Activated T-cell treated with anti-CD3 and anti-CD28 coated beads, Interleukin-2, amount 50 U/mL, for 72 hours (primary cell): ENCODE measurements at places on chromosomes 2 and 18. TPM values are rescaled to one million over a fixed set of nuclear protein-coding genes. Genes with fewer than 3 reads are reported as not detected.

SLC8A1 gene
- 0.58 TPM for total RNA-seq

APLF gene
- total RNA-seq = 5.7 TPM

CCDC74B gene
- 0.99 TPM for total RNA-seq

PROC gene
- total RNA-seq = 0.42 TPM

SP9 gene
- not detected for total RNA-seq

BOLL gene
- 0.10 TPM for total RNA-seq

STK17B gene
- total RNA-seq = 280 TPM

C1QL2 gene
- not detected for total RNA-seq

TUBA3E gene
- total RNA-seq = not detected

- no peak overlapping the region for H3K27ac ChIP-seq
- H3K4me3 ChIP-seq = no peak overlapping the region
- no peaks in the 10 kb centered on the region for H3K4me1 ChIP-seq
- no peak for DNase-seq
Observed at GRCh38 chr2:221602938-221603337, 30.8 kb upstream of the EPHA4 start.

- H3K4me1 ChIP-seq = peaks cover 5% of the 10 kb centered on the region
- no peak overlapping the region for H3K4me3 ChIP-seq
- no peaks in the 10 kb centered on the region for H3K27me3 ChIP-seq
- H3K27ac ChIP-seq = no peak overlapping the region
- no peaks in the 10 kb centered on the region for H3K36me3 ChIP-seq
- DNase-seq = no peak
Observed at GRCh38 chr2:59463426-59463825, 1090.0 kb downstream of the BCL11A start.

DNA sequence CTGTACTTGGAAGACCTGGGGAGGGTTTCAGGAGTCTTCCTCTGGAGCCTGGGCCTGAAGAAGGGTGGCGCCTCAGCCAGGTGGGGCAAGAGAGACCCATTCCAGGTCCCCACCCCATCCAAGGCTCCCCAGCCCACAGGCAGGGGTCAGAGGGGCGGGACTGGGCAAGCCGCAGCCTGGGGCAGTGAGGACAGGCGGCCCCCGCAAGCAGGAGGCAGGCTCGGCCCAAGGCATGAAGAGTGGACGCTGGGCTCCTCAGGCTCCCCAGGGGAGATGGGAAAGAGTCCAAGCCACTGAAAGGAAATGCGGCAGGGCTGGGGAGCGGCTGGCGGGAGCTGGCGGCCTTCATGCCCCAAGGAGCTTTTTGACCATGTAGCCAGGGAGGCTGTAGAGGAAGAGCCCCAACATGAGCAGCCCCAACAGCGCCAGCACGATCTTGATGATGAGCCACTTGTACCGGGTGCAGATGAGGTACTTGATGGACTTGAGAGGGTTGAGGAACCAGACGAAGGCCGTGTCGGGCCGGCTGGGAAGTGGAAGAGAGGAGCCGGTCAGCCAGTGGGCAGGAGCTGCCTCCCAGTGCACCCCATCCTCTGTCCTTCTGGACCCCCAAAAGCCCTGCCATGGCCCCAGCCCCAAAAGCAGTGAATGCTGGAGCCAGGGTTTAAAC is 20.1 kb downstream of the OTOF start:
- no peaks in the 10 kb centered on the region for H3K4me1 ChIP-seq
- H3K4me3 ChIP-seq = no peak overlapping the region
- no peaks in the 10 kb centered on the region for H3K27me3 ChIP-seq
- DNase-seq = no peak
- H3K36me3 ChIP-seq = no peaks in the 10 kb centered on the region
- no peak overlapping the region for H3K27ac ChIP-seq

DNA sequence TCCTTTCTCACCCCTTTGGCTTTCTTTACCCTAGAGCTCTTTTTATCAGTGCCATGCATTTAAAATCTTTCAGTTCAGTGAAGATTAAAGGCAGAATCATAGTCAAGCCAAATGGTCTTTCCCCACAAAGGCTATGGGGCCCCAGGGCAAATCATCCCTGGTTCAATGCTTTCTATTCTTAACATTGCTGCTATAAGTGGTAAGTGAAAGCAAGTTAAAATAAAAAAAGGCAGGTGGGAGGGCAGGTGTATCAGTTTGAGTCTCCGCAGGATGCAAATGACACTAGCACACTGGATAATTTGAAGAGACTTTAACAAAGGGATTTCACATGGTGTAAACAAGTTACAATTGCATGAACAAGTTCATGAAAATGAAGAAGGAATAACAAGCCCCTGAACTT is 757.4 kb downstream of the SATB2 start:
- no peaks in the 10 kb centered on the region for H3K27me3 ChIP-seq
- H3K4me1 ChIP-seq = no peaks in the 10 kb centered on the region
- no peak overlapping the region for H3K27ac ChIP-seq
- H3K36me3 ChIP-seq = no peaks in the 10 kb centered on the region

DNA sequence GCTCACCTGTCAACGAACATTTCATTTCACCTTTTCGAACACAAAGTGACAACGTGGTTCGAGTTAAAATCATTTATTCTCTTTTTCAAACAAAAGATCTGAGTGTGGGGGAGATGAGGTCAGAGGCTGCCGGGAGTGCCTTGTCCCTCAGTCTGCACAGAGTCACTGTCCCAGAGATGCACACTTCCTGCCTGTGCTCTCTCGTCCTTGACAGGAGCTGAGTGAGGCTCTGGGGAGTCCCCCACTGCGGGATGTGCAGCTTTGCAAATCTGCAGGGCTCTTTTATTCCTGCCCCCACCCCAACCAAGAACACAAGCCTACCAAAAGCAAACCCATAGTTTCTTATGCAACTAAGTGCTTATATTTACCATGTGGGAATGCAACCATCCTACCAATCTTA is 497.8 kb downstream of the EIPR1 start:
- H3K27me3 ChIP-seq = peaks cover 6% of the 10 kb centered on the region
- H3K4me3 ChIP-seq = no peak overlapping the region

- H3K4me1 ChIP-seq = peaks cover 16% of the 10 kb centered on the region
- no peak overlapping the region for H3K4me3 ChIP-seq
- no peak for DNase-seq
- peaks cover 51% of the 10 kb centered on the region for H3K27me3 ChIP-seq
Observed at GRCh38 chr18:57846258-57846657, 43.1 kb upstream of the ATP8B1 start.

DNA sequence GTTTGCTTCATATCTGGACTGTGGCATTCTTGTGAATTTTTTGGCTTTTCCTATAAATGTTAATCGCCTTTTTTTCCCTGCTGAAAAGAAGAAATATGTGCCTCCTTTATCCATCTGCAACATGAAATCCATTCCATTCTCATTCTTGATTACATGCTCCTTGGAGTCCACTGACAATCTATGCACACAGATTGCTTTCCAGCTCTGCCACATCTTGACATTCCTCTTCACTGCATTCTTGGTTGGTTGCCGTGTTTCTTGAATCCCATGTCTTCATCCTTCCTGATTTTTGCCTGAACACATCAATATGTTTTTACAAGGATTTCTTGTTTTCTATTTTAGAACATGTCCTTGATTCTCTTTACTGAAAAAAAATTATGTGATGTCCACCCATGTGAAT is 26.7 kb upstream of the BIRC6 start:
- H3K4me3 ChIP-seq = no peak overlapping the region
- no peaks in the 10 kb centered on the region for H3K4me1 ChIP-seq

- no peak overlapping the region for H3K27ac ChIP-seq
- DNase-seq = no peak
- peaks cover 9% of the 10 kb centered on the region for H3K4me1 ChIP-seq
- H3K27me3 ChIP-seq = no peaks in the 10 kb centered on the region
- H3K4me3 ChIP-seq = no peak overlapping the region
Observed at GRCh38 chr2:39737661-39738060, 41.4 kb downstream of the THUMPD2 start.

DNA sequence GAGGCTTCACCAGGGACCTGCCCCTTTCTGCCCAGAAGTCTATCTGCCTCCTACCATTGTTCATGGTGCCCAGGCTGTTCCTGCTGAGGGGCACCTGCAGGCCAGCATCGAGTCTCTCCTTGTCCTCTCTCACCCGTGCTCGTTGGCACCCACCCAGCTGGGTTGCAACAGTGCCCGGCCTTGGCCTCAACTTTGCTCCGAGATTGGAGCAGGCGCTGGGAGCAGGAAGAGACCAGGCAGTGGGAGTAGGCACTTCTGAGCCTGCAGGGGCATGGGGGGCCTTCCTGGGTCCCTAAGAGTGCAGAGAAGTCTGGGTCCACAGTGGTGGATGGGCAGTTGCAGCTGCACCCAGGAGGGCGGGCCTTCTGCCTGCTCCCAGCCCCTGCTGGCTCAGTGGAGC is 75.6 kb downstream of the NCOA1 start:
- peaks cover 3% of the 10 kb centered on the region for H3K36me3 ChIP-seq
- no peaks in the 10 kb centered on the region for H3K27me3 ChIP-seq
- DNase-seq = no peak
- no peak overlapping the region for H3K27ac ChIP-seq

DNA sequence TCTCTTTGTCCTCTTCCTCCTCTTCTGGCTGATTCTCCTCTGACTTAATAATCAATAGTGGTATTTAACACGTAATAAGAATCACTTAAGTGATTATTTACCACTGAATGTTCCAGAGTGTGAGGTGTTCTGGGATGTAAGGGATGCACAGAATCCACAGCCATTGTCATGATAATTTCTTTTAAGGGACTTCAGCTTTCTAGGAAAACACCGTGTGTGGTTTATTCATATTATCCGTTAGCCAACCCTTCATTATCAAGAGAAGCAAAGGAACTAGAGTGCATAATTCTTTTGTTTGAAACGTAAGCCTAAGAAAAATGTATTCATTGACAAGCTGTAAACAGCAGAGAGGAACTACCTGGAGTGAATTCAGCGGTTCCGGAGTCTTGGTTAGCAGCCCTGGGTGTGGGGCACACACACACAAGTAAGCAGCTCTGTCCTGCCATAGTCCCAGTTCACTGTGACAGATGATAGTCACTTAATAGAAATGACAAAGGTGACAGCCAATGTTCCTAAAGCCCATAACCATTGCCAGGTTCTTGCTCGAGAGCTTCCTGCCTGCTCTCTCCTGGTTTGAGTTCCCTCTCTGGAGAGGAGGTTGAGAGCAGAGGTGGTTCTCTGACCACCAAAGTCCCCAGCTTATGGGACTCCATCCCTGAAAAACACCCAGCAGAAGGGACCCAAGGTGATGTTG is 101.9 kb downstream of the ACOXL start:
- H3K4me1 ChIP-seq = peaks cover 33% of the 10 kb centered on the region
- H3K36me3 ChIP-seq = no peaks in the 10 kb centered on the region
- no peak for DNase-seq
- H3K4me3 ChIP-seq = no peak overlapping the region
- peaks cover 41% of the 10 kb centered on the region for H3K27me3 ChIP-seq

- no peaks in the 10 kb centered on the region for H3K4me1 ChIP-seq
- H3K36me3 ChIP-seq = no peaks in the 10 kb centered on the region
- H3K4me3 ChIP-seq = no peak overlapping the region
- H3K27me3 ChIP-seq = peaks cover 19% of the 10 kb centered on the region
- DNase-seq = no peak
Observed at GRCh38 chr2:205741256-205741978, 59.1 kb downstream of the NRP2 start.

DNA sequence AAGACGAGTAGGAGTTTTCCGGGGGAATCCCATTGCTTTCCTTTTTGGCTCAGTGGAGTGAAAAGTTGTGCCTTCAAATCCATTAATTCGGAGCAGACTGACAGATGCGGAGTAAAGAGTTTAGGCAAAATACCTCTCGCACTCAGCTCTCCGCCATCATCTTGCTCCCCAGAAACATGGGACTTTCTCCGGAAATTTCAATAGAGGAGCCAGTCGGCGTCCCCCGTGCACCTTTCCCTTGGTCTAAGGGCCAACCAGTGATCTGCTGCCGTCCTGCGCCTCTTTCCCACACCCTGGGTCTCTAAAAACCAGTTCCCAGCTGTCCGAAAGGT is 318 bp downstream of the TYW5 start:
- H3K27me3 ChIP-seq = no peaks in the 10 kb centered on the region
- H3K4me1 ChIP-seq = peaks cover 70% of the 10 kb centered on the region
- no peak for DNase-seq
- peak overlapping the region; percentile 96 for H3K27ac ChIP-seq
- H3K4me3 ChIP-seq = peak overlapping the region; percentile 99

GRCh38 chr2:240514631-240515030 is 43.2 kb downstream of the ANKMY1 start:
- DNase-seq = no peak
- H3K4me3 ChIP-seq = no peak overlapping the region
- H3K36me3 ChIP-seq = no peaks in the 10 kb centered on the region
- peaks cover 20% of the 10 kb centered on the region for H3K4me1 ChIP-seq
- no peak overlapping the region for H3K27ac ChIP-seq

DNA sequence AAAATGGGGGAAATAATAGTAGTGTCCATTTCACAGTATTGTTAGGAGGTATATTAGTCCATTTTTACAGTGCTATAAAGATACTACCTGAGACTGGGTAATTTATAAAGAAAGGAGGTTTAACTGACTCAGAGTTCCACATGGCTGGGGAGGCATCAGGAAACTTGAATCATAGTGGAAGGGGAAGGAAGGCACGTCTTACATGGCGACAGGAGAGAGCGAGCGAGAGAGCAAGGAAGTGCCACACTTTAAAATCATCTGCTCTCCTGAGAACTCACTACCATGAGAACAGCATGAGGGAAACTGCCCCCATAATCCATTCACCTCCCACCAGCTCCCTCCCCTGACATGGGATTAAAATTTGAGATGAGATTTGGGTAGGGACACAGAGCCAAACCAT is 23.4 kb downstream of the MGAT5 start:
- H3K36me3 ChIP-seq = peaks cover 4% of the 10 kb centered on the region
- no peak overlapping the region for H3K4me3 ChIP-seq
- H3K27ac ChIP-seq = no peak overlapping the region

DNA sequence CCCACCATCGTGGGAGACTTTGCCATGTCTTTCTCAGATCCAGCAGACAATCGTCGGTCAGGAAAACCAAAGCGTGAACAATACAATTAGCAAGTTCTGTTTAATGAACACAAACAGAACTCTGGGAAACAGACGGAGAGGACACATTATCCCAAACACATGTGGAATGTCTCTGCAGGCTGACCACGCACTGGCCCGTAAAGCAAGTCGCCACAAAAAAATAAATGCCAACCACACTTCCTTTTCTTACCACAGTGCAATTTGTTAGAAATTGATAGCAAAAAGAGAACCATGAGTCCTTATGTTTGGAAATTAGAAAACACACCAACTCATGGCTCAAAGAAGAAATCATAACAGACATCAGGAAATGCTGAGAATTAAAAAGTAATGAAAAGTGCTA is 210.9 kb downstream of the TWIST2 start:
- H3K4me3 ChIP-seq = no peak overlapping the region
- peaks cover 3% of the 10 kb centered on the region for H3K36me3 ChIP-seq
- DNase-seq = no peak
- no peak overlapping the region for H3K27ac ChIP-seq
- H3K27me3 ChIP-seq = no peaks in the 10 kb centered on the region

GRCh38 chr2:3434654-3435053 is 55.2 kb downstream of the TRAPPC12 start:
- no peaks in the 10 kb centered on the region for H3K27me3 ChIP-seq
- H3K27ac ChIP-seq = no peak overlapping the region
- H3K4me1 ChIP-seq = no peaks in the 10 kb centered on the region
